ENCODE measurements at places on chromosomes 2 and 18.

GRCh38 chr18:13416208-13416607 is 197.6 kb downstream of the LDLRAD4 start:
- no peak for DNase-seq

DNA sequence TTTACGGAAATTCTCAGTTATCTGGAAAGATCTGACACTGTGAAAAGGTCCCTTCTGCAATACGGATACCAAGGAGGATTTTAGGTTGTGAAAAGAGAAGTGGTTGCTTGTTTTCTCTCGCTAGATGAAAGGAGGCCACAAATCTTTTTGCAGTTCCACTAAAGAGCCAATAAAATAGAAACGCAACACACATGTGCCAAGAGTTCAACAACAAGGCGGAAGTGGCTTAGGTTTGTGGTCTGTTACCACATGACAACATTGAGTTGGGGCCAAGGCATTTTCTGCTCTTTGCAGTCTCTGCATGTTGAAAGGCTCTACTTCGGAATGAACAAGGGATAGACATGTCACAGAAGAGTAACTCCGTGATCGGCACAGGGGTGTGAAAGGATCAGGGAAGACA is 115.7 kb upstream of the OSR1 start:
- no peak for DNase-seq

- no peak for DNase-seq
Measured at GRCh38 chr2:20357638-20358389, 7.2 kb upstream of the PUM2 start.

DNA sequence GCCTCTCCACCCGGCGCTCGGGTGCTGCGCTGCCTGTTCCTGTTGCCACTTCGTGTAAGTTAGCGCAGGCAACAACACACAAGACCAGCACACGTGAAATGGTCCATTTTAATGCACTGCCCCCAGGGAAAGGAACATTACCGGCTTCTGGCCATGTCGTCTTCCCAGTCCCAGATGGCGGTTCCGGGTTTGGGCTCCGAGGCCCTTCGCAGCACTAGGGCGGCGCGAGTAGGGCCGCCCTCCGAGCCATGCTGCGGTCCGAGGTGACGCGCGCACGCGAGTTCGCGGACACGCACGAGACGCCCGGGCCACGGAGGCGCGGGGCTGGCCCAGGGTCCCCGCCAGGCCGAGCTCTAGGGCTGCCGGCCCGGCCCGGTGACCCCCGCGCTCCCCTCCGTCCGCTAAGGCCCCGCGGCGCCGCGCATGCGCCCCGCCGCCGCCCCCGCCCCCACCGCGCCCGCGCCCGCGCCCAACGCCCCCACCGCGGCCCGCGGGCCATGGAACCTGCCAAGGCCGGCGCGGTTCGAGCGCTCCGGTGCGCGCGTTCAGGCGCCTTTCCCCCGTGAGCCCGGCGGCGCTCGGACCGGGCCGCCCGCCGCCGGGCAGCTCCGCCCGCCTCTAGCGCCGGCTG is 367 bp upstream of the ZNF236 start:
- DNase-seq = peak; percentile 18

GRCh38 chr2:203451011-203451410 is 84.1 kb downstream of the RAPH1 start:
- no peak for DNase-seq

GRCh38 chr2:172609488-172609887 is 53.6 kb downstream of the PDK1 start:
- DNase-seq = no peak

DNA sequence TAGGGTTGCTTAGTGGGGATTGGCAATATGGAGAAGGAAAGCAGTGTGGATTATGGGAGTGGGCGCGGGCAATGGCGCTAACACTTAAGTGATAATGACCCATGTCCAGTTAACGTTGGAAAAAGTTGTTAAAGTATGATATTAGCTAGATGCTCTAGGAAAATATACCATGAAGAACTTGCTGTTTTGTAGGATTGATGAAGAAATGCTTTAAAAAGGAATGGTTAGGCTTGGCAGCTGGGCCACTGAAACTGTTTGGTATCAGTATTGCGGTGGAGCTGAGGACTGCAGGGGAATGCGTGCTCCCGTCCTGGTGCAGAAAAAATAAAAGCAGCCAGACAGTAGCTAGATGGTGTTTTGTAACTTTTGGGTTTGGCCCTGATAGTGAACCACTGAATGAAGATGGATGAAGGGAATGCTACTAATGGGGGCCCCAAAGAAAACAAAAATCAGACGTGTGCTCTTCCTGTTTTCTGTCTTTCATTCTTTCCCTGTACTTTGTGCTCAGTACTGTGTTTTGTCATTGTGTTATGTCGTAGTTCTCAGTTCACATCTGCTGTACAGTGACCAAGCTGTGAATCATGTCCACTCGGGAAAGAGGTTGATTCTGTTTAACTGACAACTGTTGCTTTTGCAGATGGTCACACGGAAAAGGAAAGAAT is 999 bp downstream of the INSIG2 start:
- DNase-seq = no peak

GRCh38 chr2:227163998-227164762 is at the start of the genes COL4A3 and COL4A4:
COL4A3 (plus strand) TSS chr2:227164624; CDS start chr2:227164727, 103 bp downstream.
COL4A4 (minus strand) TSS chr2:227164205; CDS start chr2:227147483, 16,722 bp downstream.
- DNase-seq = no peak

DNA sequence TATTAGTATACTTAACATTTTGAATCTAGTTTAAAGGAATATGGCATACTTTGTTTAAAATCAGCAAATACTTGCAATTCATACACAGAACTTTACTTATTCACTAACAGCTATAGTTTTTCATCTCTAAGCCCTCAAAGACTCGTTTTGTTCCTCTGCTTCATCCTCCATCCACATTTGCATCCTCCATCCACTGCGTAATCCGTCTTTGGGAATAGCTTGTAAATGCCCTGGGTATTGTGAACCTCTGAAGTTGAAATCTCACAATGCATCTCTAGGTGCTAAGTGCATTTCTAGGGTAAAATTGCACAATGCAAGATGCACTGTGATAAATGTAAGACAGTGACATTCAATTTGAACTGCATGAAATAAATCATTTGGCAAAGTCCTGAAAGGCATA is 115.8 kb upstream of the CDCA7 start:
- DNase-seq = no peak

DNA sequence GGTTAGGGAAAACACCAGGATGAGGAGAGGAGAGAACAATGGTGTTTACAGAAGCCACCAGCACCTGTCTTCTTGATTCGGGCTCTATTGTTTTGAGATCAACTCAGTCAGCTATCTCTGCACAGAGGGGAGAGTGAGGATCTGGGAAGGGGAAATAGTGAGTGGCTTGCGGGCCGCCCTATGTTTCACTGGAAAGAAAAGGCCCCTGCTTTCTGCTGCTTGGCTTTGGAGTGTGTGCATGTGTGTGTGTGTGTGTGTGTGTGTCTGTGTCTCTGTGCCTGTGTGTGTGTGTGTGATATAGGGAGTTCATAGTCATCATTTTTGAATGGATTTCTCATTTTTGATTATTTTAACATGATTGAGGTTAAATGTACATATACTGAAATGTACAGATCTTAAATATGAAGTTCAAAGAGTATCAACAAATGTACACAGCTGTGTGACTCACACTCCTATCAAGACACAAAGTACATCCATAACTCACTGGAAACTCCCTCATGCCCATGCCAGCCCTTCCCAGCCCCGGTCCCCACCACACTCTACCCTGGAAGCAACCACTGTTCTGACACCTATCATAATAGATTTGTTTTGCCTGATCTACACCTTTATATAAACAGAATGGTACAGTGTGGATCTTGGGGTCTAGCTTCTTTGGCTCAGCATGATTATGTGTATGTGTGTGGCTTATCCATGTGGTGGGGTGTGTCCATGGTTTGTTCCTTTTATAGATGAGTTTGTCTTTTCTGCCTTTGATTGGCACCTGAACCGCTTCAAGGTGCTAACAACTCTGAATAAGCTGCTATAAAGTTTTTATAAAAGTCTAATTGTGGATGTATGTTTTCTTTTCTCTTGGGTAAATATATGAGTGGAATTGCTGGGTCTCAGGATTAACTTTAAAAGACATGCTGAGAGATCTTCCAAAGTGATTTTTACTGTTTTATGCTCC is 258.3 kb downstream of the SETBP1 start:
- DNase-seq = no peak

GRCh38 chr2:41498781-41499180 is 549.0 kb upstream of the PKDCC start:
- no peak for DNase-seq

DNA sequence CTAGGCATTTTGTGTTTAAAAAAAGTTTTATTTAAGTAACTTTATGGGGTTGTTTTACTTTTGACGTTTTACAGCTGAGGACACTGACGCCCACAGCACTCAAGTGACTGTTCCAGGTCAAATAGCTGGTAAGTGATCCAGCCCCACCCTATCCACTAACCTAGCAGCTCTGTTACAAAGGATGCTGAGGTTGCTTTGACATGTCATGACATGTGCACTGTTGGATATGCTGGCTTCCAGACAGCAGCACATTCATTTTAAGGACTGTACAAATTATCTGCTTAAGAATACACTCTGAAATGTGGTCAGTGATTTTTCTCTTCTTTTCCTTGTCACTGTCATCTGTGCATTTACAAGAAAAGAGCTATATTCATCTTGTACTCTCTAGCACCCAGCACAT is 417.5 kb downstream of the ZEB2 start:
- peak; percentile 34 for DNase-seq

- DNase-seq = peak; percentile 33
Measured at GRCh38 chr2:131394147-131394931, 30.4 kb upstream of the RAB6D start.

GRCh38 chr2:14690926-14691325 is 58.4 kb downstream of the LRATD1 start:
- no peak for DNase-seq
